Neural crest cell (in vitro differentiated cells): ENCODE measurements at places on chromosomes 11 and 22.

- H3K4me3 ChIP-seq: no peak overlapping the region
- DNase-seq: no peak
- H3K27ac ChIP-seq: no peak overlapping the region
- H3K4me1 ChIP-seq: no peaks in the 10 kb centered on the region
- no peaks in the 10 kb centered on the region for H3K36me3 ChIP-seq
- H3K27me3 ChIP-seq: no peaks in the 10 kb centered on the region
Observed at GRCh38 chr22:19928207-19928606, 13.4 kb upstream of the COMT start.

DNA sequence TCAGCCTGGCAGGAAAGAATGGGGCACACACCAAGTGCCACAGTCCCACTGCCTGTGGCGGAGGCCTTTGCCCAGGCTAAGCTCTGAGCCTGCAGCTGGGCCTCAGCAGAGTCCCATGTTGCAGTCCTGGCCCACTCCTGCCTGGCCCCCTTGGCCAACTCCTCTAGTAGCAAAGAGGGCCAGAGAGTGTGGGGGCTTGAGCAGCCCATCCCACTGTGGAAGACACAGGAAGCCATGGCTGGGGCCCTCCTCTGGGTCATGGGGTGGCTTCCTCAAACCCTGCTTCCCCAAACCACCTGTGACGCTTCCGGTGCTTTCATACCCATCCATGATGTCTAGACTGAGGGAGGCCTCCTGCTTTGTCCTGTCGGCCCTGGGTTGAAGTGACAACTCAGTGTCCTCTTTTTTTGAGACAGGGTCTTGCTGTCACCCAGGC is 5.8 kb downstream of the RPS19BP1 start:
- peaks cover 38% of the 10 kb centered on the region for H3K27me3 ChIP-seq
- H3K27ac ChIP-seq: no peak overlapping the region
- peak overlapping the region; percentile 98 for H3K4me3 ChIP-seq
- DNase-seq: no peak

DNA sequence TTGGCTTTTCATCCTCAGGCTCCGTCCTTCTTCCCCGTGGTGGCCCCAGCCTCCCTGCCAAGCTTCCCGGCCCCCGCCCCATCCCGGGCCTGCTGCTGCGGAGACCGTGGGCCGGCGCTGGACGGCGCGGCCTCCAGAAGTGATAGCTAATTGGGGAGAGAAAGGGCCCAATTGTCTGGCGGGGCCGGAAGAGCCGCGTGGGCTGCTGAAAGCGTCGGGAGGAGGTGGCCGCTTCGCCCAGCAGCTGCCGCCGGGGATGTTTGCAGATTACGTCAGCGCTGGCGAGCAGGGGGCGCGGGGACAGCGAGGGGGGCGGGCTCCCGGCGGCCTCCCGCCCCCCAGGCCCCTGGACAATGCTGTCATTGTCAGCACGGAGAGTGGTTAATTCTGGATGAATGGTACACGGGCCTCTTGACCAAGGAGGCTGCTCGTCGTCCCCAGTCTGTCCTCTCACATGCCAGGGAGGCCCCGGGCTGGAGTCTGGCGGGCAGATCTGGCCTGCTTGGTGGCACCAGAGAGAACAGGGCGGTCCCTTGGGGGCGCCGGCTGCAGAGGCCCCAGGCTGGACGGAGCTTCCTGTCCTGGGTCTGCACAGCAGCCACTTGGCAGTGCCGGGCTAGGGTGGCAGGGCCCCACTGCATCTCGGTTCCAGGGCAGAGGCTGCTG is 1.6 kb downstream of the SMIM38 start:
- peaks cover 5% of the 10 kb centered on the region for H3K36me3 ChIP-seq
- no peaks in the 10 kb centered on the region for H3K27me3 ChIP-seq
- H3K4me3 ChIP-seq: peak overlapping the region; percentile 78
- peak; percentile 77 for DNase-seq

GRCh38 chr11:103803062-103803461 is 233.4 kb upstream of the DDI1 start:
- H3K4me3 ChIP-seq: no peak overlapping the region
- H3K36me3 ChIP-seq: no peaks in the 10 kb centered on the region
- no peaks in the 10 kb centered on the region for H3K27me3 ChIP-seq
- peaks cover 4% of the 10 kb centered on the region for H3K4me1 ChIP-seq
- DNase-seq: no peak
- no peak overlapping the region for H3K27ac ChIP-seq

GRCh38 chr11:104678408-104678807 is 219.9 kb downstream of the CASP12 start:
- no peak overlapping the region for H3K27ac ChIP-seq
- H3K4me3 ChIP-seq: no peak overlapping the region
- H3K27me3 ChIP-seq: no peaks in the 10 kb centered on the region
- no peak for DNase-seq
- no peaks in the 10 kb centered on the region for H3K4me1 ChIP-seq
- peaks cover 3% of the 10 kb centered on the region for H3K36me3 ChIP-seq
